ENCODE measurements at places on chromosomes 7 and 10.

DNA sequence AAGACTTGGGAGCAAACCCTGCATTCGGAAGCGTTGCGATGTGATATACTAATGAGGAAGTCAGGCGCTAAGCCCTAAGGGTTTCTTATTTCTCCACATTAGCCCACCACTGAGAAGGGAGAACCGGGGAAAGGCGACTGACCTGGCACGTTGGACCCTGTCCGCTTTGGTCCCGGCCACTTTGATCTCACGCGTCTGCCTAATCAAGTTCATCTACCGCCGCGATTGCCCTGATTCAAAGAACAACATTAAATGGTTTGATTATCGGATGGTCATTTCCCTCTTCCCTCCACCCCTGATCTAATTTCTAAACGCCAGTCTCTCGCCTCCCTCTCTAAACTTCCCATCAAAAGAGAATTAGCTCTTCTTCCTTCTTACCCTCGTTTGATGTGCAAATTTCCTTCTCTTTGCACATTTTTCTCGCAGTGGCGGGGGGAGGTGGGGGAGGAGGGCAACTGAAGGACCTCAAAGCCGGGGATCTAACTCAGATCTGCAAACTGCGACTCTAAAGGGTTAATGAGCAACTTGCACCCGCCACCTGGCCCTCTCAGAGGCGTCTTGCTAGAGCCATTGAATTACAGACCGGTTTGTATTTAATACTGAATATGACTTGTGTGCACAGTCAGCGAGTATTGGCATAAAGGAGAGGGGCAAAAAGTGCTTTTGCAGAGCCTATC lies 687 bp upstream of the DKK1 start:
- DNase-seq: no peak

DNA sequence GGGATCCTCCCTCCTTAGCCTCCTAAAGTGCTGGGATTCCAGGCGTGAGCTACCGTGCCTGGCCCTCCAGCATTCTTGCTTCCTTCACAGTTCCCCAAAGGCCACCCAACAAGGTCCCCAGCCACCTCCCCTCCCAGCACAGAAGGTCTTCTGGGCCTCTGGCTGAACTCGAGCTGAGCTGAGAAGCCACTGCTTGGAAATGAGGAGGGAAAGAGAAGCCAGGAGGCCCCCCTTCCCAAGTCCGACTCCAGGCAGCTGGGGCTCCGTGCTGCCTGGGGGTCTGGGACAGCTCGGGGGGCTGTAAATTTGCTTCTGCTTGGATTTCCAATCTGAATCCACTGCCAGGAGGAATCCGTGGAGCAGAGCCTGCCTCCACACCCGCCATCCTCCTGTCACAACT lies 5.5 kb upstream of the EPO start:
- DNase-seq: no peak

- no peak for DNase-seq
Measured at GRCh38 chr7:47241112-47242065, 340.5 kb downstream of the TNS3 start.

GRCh38 chr7:129843365-129843898 lies 109.3 kb downstream of the UBE2H start:
- DNase-seq: no peak

GRCh38 chr7:30019960-30020359 lies 6.5 kb downstream of the FKBP14 start:
- no peak for DNase-seq

- DNase-seq: no peak
Measured at GRCh38 chr7:155773531-155773930, 38.7 kb downstream of the SHH start.

All from stimulated activated CD8-positive, alpha-beta memory T cell treated with anti-CD3 and anti-CD28 coated beads, Interleukin-7, amount 100 ng/mL, for 1 hour (primary cell).